IPS-NIHi11 (cell line): ENCODE measurements at places on chromosomes 6 and 20.
A peak's percentile ranks its signal among the peaks of the same experiment; 100 is the strongest.

- no peak for DNase-seq
Measured at GRCh38 chr6:145903356-145904102, 60.6 kb downstream of the SHPRH start.

GRCh38 chr6:169955731-169956437 lies 204.5 kb downstream of the ERMARD start:
- no peak for DNase-seq

- no peak for DNase-seq
Measured at GRCh38 chr20:54254596-54254995, 46.7 kb downstream of the PFDN4 start.

GRCh38 chr6:25277386-25277785 lies 1.8 kb upstream of the CARMIL1 start:
- no peak for DNase-seq

DNA sequence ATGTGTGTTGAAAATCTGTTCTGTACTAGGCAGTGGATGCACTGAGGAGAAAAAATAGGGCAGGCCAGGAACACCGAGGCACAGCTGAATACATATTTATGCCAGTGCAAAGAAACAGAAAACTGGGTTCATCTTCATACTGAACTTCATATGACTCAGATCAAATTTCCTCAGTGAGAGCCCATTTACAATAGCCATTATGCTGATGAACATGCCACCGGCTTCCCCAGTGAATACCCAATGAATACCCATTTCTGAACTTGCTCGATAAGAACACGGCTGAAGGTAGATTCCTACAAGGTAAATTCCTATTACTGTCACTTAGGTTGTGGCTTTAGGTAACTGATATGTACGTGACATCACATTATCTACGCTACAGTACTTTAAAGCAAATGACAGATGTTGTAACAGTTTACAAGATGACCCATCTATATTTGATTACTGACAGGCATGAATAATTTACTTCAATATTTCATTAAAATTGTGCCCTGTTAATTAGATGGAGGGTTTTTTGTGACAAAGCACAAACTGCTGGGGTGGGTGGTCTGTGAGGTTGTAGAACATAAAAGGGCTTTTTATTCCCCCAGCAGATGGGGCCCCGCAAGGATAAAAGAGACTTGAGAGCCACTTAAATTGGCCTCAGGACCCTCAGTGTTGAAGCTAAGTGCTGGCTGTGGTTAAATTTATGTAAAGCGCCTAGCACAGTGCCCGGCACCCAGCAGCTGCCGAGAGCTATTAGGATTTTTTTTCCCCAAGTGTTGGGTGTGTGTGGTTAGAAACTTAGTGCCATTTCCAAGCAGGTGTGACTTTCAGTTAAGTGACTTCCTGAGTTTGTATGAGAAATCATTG lies 264.5 kb downstream of the CD83 start:
- no peak for DNase-seq

DNA sequence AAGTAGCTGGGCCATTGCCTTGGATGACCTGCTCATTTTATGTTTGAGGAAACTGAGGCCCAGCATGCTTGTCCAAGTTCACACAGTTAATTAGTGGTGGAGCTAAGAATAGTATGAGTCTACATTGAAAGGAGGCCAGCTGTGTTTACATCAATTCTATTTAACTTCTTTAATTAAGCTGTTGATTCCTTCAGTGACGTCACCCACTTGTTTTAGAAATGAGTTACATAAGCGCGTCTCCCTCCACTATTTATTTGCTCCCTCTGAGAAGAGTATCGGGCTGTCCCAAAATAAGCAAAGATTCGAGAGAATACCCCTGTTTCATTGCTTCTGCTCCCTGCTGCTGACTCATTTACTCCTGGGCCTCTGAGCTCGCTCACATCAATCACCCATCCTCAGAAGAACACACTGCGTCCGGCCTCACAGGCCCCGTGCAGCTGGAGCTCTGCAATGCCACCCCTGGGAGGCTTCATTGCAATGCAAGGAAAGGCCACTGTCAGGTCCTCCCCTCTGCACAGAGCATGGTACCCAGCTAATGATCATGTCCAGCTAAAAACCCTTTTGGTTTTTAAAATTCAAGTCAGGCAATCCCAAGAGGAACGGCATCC lies 74.8 kb upstream of the BMP2 start:
- no peak for DNase-seq

- DNase-seq, result peak; percentile 84
Measured at GRCh38 chr6:158220786-158221442, 52.8 kb downstream of the GTF2H5 start.

DNA sequence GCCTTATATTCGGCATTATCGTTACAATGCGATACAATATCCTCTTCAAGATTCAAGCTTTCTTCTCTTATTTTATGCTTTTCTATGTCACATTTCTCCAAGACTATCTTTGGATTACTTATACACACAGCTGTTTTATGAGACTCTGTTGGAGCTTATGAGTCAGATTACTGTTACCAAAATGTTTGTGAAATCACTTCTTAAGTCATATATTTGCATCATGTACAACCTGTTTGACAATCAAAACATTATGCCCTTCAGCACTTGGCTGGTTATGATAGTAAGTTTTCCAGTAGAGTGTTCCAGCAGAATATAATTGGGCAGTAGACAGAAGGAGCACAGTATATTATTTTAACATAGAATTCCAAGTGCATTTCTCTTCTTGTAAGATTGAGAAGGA lies 35.2 kb downstream of the BMP6 start:
- no peak for DNase-seq

DNA sequence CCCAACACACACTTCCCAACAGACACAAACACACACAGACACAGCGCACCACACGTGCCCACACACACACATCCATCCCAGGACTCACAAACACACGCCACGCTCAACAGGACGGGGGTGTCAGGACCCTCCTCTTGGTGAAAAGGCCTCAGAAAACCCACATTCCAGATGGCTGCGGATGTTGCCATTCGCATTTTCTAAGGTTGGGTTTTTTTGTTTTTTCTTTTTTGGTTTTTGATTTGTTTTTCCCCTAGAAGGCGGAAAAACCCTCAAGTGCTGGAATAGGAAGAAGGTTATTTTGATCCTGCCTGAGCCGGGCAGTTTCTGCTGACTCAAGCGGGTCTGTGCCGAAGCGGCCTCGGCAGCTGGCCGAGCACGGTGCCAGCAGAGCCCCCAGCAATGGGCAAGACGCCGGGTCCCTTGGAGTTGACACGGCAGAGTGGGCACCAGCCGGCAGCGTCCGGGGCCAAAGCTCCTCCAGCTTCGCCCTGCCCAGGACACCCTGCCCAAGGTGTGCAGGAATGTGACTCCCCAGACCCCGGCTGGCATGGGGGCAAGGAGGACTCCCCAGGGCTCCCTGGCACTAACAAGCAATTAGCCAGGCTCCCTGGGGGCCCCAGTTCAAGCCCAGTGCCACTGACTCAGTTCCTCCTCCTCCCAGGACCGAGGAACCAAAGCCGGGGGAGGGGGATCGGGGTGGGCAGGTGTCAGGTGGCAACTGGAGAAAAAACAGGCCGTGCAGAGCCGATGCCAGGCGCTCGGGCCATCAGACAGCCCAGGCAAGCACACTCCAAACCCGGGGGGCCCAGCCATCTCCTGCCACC lies 40.9 kb upstream of the ZBP1 start:
- DNase-seq, result no peak

DNA sequence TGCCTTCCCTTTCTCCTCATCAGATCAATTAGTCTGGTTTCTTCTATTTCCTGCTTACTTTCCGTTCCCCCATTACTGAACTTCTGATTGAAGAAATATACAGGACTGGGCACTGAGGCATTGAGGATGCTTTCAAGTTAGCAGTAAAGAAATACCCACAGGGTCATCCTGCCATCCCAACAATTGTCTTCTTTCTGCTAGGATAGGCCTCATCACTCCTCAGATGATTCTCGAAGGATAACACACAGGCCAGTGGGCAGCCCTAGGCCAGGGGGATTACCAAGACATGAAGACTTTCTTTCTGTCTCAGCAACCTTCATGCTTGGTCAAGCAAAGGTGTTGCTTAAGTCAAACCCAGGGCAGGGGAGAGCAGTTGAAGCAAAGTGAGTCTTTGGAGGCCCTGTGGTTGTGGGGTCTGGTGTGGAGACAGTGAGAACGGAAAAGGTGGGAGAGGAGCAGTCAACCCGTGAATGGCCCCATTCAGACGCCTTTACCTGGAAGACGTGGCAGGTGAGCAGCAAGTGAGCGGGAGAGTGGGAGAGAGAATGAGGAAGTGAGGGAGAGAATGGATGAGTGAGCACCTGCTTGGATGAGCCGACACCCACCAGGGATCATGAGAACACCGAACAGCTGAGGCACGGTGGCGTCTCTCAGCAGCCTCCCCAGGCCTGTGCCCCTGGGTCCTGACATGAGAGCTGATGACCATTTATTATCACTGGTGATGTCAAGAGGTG lies 462.9 kb downstream of the PREX1 start:
- no peak for DNase-seq
